ENCODE measurements at places on chromosomes 5 and 9. TPM values are rescaled to one million over a fixed set of nuclear protein-coding genes. Genes with fewer than 3 reads are reported as not detected.

- no peaks in the 10 kb centered on the region for H3K27me3 ChIP-seq
- no peaks in the 10 kb centered on the region for H3K36me3 ChIP-seq
- no peak overlapping the region for H3K4me3 ChIP-seq
Observed at GRCh38 chr9:79301551-79302391, 270.0 kb upstream of the TLE4 start.

- no peak overlapping the region for H3K27ac ChIP-seq
- no peaks in the 10 kb centered on the region for H3K4me1 ChIP-seq
- H3K36me3 ChIP-seq = peaks cover 37% of the 10 kb centered on the region
Observed at GRCh38 chr5:66198837-66199236, 54.7 kb downstream of the SREK1 start.

DNA sequence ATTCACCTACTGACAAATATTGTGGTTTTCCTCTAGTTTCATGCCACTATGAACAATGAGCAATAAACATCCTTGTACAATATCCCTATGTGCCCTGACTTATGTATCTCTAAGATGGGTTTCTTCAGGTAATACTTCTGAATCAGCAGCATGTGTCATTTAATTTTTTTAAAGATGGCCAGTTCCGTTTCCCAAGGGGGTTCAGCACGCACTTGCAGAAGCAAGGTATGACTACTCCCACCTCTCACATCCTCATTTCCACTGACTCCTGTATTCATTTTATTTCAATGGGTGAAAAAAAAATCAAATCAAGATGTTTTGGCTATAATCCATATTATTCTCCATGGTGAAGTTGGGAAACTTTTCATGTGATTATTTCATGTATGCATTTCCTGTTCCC, 14.7 kb upstream of the ADAMTS19 start:
- H3K27me3 ChIP-seq = no peaks in the 10 kb centered on the region
- H3K36me3 ChIP-seq = no peaks in the 10 kb centered on the region
- no peaks in the 10 kb centered on the region for H3K4me1 ChIP-seq
- no peak overlapping the region for H3K4me3 ChIP-seq
- DNase-seq = no peak

The INSL6 gene
- not detected for polyA plus RNA-seq

All from immature natural killer cell (primary cell).